ENCODE measurements at places on chromosomes 13 and 19.

DNA sequence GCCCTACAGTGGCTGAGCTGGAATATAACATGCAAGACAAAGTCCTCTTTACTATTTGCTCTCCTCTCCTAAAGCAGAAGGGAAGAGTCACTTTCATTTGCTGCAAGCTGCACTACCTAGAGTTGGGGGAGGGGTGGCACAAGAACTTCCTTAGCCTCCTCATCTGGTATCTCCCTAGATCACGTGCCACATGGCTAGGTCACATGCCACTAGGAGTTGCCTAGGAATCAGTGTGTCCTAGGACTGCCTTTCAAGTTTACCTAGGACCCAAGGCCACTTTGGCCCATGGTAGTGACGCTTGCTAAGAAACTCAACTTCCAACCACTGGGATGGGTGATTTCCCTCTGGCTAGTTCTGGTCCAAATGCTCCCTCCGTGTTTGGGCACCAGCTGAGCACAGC, 625.2 kb downstream of the DIAPH3 start:
- no peak for DNase-seq

DNA sequence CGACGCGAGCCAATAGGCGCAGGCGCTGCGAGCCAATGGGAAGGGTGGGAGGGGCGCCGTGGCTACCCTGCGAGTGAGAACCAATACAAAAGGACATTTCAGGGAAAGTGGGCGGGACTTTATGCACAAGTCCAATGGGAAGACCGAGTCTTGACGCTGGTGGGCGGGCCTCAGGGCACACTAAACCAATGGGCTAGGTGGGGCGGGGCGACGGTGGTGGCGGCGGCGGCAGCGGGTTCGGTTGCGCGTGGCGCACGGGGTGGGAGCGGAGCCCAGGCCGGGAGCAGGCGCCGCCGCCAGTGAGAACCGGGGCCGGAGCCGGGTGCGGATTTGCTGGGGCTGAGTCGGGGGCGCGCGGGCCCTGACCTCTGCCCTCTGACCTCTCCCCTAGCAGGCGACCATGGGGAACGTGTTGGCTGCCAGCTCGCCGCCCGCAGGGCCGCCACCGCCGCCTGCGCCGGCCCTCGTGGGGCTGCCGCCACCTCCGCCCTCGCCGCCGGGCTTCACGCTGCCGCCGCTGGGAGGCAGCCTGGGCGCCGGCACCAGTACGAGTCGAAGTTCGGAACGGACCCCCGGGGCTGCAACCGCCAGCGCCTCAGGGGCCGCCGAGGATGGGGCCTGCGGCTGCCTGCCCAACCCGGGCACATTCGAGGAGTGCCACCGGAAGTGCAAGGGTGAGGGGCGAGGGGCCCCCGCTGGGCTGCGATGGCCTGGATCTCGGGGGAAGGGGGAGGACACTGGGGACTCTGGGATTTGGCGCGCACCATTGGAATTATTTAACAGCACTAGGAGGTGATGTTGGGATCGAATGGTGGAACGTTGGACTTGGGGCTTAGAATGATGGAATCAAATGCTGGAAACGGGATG, at the start of gene TOMM40:
Gene TOMM40, plus strand, starts transcription at position 239 of the 867 bp plus-strand sequence. Its CDS starts 162 bp downstream, at position 401.
- DNase-seq = no peak

DNA sequence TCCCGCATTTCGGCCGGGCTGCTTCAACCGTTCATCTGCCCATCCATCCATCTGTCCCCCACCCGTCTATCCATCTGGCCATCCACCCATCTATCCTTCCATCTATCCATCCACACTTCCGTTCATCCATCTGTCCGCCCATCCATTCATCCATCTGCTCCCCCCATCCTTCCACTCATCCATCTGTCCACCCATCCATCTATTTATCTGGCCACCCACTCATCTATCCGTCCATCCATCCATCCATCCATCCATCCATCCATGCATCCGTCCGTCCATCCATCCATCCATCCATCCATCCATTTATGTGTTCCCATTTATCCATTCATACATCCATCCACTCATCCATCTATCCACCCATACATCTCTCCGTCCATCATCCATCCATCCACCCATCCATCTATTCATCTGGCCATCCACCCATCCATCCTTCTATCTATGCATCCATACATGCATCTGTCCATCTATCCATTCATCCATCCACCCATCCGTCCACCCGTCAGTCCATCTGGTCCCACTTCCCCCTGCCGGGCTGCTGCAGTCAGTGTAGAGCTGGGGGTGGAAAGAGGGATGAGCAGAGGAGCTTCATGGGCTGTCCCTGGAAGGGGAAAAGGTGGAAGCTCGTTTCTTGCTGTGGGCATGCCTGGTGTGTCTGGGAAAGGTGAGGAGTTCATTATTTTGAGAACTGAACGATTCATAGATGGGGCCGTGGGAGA, 722 bp downstream of the HSD11B1L start:
- DNase-seq = no peak

DNA sequence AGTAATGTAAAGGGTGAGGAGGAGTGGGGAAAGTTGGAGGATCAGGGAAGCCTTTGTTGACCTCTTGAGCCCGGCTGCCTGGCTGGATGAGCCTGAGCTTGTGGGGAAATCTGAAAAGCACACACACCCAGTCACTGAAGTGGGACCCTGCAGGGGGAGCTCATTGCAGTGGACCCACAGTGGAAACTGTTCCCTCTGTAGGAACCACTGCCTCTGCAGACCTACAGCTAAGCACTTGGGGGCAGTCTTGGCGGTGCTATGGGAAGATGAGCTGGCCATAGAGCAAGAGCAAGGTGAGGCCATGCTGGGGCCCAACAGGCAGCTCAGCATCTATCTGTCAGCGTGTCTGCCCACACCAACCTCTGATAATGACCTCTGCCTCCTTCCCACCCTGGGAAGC, 294.8 kb downstream of the TSHZ3 start:
- DNase-seq = peak; percentile 16

GRCh38 chr13:75299246-75299645, 182.7 kb downstream of the TBC1D4 start:
- DNase-seq = no peak

- DNase-seq = no peak
Observed at GRCh38 chr13:113209336-113209758, at the start of gene CUL4A. CUL4A (plus strand) TSS chr13:113209613; CDS start chr13:113209628, 15 bp downstream.

- DNase-seq = no peak
Observed at GRCh38 chr13:113809934-113810333, 50.9 kb downstream of the TMEM255B start.

DNA sequence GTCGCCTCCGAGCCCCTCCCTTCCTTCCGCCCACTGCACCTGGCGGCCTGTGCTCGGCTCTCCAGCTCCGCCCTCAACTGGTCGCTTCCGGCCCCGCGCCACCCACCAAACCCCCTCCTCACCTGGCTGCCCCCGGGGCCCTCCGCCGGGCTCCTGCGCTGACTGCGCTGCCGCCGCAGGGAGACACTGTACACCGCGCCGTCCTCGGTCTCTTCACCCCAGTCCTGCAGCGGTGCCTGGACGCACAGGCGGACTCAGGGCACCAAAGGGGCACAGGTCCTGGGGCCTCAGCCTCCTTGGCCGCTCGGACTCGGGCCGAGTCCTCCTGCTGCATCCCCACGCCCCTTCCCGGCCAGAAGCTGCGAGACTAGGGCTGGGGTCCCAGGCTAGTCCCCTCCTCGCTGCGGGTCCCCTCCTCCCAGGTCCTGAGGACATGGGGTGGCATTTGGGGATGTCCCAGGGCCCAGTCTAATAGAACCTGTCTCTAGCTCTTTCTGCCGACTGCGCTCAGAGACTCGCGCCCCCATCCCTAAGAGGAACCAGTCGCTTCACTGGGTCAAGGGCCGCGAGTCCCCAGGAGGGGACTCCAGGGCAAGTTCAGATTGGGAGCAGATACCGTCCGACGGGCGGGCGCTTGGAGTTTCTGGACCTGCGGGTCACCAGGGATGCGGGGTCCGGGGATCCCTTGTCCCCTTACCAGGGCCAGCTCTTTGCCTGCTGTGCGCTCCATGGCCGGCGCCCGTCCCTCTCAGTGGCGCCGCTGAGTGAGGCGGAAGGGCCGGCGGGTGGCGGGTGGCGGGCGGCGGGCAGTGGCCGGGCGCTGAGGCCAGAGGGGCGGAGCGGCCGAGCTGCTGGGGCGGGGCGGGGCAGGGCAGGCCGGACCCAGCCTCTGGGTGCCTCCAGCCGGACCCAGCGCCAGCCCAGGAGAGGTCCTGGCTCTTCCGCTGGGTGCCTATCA, at the start of gene RGL3:
Gene RGL3, minus strand, starts transcription at position 766 of the 958 bp plus-strand sequence. Its CDS starts 36 bp downstream, at position 730.
- no peak for DNase-seq

DNA sequence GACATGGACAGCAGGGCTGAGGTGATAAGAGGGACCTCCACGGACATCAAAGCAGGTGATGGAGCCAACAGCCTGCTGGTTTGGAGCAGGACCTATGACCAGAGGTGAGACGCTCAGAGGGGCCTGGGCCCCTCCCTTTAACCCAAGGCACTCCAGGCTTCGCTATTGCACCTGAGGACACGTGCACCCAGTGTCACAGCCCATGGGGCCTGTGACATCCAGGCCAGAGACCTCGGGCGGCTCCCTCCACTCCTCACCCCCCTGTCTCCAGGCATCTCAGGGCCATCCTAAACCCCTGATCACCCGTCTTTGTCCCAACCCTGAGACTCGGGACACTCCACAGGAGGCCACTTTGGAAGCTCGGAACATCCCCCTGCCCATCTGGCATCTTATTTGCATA, 12.9 kb downstream of the ADGRE5 start:
- no peak for DNase-seq

GRCh38 chr19:17303940-17304267, 679 bp upstream of the ABHD8 start:
- no peak for DNase-seq

- DNase-seq = no peak
Observed at GRCh38 chr19:24159707-24160106, 72.7 kb downstream of the ZNF254 start.

GRCh38 chr19:20247016-20247683, 80.1 kb downstream of the ZNF486 start:
- DNase-seq = no peak

DNA sequence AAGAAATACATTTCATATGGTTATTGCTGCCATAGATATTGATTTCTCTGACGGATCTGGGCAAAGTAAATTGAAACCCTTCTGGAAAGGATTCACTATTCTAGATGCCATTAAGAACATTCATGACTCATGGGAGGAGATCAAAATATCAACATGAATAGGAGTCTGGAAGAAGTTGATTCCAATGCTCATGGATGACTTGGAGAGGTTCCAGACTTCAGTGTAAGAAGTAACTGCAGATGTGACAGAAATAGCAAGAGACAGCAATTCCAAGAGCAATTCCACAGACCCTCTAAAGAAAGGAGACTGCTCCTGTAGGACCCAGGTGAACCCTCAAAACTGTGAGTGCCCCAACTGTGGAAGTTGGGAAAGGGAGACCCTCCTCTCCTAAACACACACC, 30.9 kb upstream of the KCTD12 start:
- DNase-seq = no peak

GRCh38 chr13:26185720-26186117, 36.4 kb downstream of the RNF6 start:
- no peak for DNase-seq

DNA sequence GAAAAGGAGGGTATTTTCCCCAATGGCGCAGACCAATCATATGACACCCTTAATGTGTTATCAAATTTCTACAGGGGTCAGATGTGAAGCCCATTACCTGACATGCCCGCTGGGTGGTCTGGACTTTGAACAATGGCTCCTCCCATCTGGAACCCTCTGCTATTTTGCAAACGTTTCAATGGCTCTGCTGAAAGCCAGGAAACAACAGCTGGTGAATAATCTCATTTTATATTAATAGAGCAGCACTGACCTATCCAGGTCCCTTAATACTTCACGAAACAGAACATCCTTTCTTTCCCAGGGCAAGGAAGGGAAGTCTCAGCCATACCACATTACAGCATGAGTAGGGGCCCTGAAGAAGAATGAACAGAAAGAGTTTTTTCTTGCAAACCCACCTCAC, 20.3 kb upstream of the KPNA3 start:
- DNase-seq = no peak

DNA sequence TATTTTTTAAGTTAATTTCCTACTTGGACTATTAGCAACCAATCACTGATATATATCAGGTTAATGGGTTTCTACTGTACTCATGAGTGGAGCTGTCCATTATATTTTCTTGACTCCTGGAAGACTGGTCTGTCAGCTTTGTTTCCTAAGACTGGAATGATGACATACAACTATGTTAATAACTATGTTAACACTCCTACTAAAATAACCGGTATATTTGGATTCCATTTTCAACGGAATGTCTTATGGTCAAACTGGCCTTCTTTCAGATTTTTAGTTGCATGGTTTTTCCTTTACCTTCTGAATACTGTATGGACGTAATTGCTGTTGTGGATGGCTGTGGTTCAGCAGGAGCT, 45.8 kb upstream of the GPI start:
- no peak for DNase-seq

- no peak for DNase-seq
Observed at GRCh38 chr13:73388586-73388985, 329.8 kb downstream of the KLF5 start.

GRCh38 chr19:50557009-50557613, 11.1 kb downstream of the LRRC4B start:
- no peak for DNase-seq

DNA sequence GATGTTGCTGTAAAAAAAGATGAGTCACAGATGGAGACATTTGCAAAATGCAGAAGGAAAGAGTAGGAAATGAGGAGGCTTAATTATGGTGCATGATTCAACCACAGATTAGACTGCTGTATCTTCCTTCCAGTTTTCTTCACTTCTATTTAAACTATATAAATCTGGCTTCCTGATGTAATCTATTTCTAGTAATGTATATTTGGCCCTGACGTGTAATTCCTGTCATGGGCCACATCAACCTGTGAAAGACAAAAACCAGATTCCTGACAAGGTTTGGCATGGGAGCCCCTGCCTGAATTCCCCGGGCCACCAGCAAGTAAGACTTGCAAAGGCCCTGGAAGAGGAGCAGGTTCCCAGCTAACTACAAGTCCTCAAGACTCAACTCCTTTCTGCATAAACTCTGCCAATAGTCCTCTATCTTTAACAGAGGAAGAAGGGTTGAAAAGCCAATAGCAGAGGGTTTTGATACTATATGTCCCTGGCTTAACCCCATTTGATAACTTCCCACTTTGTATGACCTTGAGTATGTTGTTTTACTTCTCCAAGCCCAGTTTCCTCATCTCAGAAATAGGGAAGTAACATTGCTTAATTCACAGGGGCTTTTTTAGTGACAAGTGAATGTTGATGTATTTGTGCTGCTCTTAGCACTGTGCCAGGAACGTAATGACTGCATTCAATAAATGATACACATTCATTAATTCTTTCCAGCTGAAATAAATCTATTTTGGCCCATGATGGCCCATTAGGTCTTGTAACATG, 172.7 kb downstream of the SPRY2 start:
- no peak for DNase-seq
